Activated CD4-positive, alpha-beta T cell treated with anti-CD3 and anti-CD28 coated beads, Interleukin-2, amount 10 ng/mL, durations not matched to agents 7 days and 5 days (primary cell): ENCODE measurements at places on chromosomes 16 and 17. TPM values are rescaled to one million over a fixed set of nuclear protein-coding genes. Genes with fewer than 3 reads are reported as not detected.

DNA sequence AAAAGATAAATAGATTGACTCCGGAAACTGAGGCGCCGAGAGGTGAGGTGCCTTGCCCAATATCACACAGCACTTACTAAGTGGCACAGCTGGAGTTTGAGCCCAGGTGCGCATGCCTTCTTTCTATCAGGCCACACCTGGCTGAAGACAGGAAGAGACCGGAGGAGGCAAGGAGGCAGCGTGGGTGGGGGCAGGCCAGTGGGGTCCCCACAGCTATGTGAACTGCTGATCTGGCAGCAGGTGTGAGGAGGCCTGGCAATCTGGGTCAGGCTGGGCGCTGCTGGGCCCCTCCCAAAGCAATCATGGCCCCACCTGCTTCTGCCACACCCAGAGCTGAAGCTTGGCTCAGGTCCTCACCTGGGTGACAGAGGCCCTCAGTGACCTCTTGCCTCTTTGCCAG, 1.9 kb upstream of the GDPD3 start:
- DNase-seq: no peak

DNA sequence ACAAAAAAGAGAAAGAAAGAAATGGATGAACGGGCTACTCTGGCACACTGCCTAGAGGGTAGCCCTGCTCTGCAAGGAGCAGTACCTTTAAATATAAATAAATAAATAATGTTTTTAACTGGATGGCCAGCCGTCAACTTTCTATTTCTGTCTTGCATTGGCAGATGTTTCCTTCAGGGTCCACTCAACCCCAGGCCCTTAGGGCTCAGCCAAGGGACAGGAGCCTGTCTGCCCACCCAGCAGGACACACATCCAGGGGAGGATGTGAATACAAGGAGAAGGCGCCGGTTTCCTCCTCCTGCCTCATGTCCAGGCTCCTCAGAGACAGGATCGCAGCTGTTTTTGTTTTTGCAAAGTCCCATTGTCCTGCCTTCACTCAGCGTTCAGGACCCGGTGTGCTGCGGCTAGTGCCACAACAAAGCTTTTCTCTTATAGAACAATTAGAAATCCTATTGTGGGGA, 22.6 kb downstream of the TTYH2 start:
- DNase-seq: no peak

The SERPINF2 gene
- total RNA-seq: 0.79 TPM

The KIF18B gene
- total RNA-seq: 109 TPM

GRCh38 chr17:81813861-81814683, 10.1 kb downstream of the GCGR start:
- DNase-seq: no peak

GRCh38 chr17:72730077-72730476, 362.4 kb downstream of the SLC39A11 start:
- no peak for DNase-seq

The TEX19 gene
- not detected for total RNA-seq

GRCh38 chr17:72640415-72641165, 451.9 kb downstream of the SLC39A11 start:
- no peak for DNase-seq

DNA sequence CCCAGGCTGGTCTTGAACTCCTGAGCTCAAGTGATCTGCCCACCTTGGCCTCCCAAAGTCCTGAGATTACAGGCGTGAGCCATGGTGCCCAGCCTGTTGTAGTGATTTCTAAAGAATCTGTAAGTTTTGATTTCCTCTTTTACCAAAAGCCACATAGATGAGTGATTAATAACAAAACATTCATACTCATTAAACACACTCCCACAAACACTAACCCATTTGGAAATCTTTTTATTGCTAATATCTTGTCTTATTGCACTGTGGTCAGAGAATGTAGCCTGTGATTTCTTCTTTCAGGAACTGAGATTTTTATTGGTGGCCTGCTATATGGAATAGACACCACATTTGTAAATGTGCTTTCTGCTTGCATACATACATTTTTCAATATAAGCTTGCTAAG, 31.6 kb downstream of the MYH10 start:
- DNase-seq: no peak

The PMFBP1 gene
- total RNA-seq: 3.1 TPM

The MEIOC gene
- total RNA-seq: 0.46 TPM

DNA sequence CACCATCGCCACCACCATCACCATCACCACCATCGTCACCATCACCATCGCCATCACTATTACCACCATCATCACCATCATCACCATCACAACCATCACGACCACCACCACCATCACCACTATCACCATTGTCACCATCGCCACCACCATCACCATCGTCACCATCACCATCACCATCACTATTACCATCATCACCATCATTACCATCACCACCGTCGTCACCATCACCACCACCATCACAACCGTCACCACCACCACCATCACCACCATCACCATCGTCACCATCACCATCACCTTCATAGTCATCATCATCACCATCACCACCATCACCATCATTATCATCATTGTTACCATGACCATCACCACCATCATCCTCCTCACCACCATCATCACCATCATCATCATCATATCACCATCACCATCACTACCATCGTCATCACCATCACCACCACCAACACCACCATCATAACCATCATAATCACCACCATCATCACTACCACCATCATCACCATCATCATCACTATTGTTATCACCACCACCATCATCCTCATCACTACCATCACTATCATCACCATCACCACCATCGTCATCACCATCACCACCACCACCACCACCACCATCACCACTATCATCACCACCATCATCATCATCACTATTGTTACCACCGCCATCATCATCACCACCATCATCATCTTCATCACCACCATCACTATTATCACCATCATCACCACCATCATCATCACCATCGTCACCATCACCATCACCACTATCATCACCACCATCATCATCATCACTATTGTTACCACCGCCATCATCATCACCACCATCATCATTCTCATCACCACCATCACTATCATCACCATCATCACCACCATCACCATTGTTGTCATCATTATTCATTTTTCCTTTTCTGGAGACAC, 51.5 kb upstream of the ZNF469 start:
- DNase-seq: no peak

The MAPT gene
- total RNA-seq: 0.46 TPM

- no peak for DNase-seq
Measured at GRCh38 chr16:27571433-27572326, 21.7 kb downstream of the KATNIP start.

DNA sequence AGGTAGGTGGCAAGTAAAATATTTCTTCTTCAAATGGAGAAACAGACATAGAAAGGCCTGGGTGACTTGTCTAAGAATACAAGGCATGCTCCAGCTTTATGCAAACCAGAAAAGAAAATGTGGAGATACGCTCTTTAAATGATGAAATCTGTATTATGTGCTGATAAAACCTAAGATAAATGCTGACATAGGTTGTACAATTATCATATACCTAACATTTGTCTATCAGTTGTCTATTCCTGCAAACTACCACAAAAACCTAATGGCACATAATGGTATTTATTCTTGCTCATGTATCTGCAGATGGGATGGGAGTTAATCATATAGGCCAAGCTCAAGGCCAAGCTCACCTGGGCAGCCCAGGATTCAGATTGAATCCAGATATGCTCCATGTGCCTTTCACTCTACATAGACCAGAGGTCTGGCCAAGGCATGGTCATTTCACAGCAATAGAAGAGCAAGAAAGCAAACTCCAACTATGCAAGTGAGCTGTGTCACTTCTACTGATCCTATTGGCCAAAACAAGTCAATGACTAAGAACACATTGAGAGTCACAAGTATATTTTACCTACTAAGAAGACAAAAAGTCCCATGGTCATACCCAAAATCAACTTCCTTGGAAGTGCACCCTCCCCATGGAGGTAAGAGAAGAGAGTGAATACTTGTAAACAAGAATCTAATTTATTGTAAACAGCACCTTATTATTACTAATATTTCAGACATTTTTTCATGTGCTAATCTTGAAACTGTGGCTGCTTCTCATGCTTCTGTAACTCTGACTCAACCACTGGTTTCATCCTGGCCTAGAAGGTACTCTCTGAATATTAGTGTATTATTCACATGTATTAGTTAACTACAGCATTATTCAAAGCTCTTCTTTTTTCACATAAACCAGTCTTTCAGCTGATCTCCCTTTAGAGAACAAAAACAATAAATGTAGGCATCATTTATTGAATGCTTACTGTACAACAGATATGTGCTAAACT, 270.7 kb upstream of the SOX9 start:
- DNase-seq: no peak

The KRTAP4-6 gene
- total RNA-seq: not detected

DNA sequence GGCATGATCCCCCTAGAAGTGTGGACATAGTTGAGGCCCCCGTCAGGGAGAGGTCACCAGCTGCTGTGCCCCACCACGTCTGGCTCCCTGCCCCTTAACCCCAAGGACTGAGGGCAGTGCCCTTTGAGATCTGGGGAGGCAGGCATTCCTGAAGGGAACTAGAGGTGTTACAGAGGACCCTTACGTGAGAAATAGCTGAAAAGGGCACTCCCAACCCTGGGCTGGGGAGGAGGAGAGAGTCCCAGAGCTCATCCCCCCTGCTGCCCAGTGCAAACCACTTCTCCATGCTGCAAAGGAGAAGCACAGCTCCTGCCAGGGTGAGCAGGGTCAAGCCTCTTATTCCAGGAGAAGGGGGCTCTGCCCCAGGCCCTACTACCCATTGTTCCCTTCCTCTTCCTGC, 10.3 kb upstream of the MINK1 start:
- DNase-seq: no peak
